LNCaP clone FGC (cell line): ENCODE measurements at places on chromosomes 4 and X.

DNA sequence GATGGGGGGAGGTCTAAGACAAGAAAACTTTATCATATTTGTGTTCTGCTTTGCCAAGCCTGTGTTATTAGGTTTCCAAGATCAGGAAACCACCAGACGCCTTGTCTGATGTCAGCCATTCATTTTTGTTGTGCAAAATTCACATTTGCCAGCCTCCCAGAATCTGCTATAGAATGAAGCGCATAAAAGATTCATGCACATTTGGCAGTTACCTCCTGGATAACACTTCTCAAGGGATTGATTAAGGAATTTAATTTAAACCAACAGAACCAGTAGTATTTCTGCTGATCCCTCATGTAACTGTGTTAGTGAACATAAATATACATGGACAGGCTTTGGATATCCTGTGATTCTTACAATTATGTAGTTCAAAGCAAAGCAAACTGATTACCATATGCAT is 187.9 kb downstream of the COMMD8 start:
- DNase-seq, result no peak

DNA sequence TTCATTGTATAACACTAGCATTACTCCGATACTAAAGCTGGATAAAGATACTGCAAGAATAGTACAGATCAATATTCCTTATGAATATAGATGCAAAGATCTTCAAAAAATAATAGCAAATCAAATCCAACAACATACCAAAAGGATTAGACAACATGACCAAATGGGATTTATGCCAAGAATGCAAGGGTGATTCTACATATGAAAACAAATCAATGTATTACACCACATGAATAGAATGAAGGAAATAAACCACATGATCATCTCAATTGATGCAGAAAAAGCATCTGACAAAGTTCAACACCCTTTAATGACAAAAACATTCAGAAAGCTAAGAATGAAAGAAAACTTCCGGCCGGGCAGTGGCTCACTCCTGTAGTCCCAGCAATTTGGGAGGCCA is 42.8 kb downstream of the CUL4B start:
- no peak for DNase-seq

GRCh38 chr4:72507860-72508419 is 61.1 kb downstream of the ADAMTS3 start:
- DNase-seq, result no peak

- no peak for DNase-seq
These were observed 162.4 kb upstream of the IL15 start for GRCh38 chr4:141473952-141474351.

GRCh38 chr4:31455612-31456011 is 735.4 kb downstream of the PCDH7 start:
- peak; percentile 4 for DNase-seq

DNA sequence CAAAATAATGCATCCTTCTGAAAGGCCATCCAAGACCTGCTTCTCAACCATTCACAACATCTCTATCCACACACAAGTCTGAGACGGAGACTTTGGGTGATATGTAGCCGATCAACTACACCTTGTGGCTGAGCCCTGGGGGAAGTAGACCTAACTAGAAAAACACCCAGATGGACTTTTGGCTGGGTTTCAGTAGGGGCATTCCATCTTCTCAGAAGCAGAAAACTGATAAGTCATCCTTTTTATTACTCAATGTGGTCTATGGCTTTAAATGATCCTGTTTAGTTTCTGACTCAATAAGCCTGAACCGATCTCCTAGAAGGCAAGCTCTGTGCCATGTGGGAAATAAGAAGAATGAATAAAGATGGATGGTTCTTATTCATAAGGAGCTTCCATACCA is 82.5 kb upstream of the AFF2 start:
- DNase-seq, result no peak

DNA sequence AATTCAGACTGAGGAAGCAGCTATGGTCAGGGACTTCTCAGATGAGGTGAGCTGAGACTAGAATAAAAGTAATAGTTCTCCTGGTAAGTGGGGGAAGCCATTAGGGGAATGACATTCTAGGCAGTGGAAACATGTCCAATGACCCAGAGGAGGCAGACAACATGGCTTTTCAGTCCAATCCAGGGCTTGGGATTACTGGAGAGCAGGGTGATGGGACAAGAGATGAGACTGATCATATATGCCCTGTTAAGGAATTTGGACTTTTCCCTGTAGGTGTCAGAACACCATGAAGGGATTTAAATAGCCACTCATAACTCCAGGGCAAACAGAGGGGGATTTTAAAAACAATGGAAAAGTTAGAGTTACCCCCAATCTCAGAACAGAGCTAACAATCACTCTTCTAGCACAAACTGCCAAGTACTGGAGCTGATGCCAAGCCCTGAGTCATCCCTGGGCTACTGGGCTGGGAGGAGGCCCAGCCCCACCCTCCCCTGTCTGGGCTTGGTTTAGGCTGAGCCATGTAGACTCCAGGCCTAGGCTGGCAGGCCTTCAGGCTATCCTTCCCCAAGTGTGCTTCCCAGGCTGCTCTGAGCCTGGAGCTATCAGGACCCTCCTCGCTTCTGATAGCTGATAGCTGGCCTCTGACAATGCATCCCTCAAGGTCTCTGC is 22.7 kb upstream of the MSN start:
- peak; percentile 33 for DNase-seq

DNA sequence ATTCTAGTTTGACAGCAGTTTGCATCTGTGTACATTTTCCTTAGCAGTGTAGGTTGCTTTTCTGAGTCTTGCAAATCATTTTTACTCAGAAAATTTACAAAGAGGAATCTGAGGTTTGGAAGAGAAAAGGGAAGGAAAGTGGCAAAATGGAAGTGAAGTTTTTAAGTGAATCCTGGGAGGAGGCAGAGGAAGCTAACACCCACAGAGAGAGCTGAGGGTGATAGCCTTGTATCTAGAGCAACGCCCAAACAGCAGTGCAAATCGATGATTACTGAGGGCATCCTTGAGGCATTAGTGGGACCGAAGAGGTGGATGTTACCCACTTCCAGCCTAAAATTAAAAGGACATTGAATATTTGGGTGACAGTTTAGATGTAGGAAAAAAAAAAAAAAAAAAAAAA is 31.8 kb downstream of the KLF3 start:
- no peak for DNase-seq

DNA sequence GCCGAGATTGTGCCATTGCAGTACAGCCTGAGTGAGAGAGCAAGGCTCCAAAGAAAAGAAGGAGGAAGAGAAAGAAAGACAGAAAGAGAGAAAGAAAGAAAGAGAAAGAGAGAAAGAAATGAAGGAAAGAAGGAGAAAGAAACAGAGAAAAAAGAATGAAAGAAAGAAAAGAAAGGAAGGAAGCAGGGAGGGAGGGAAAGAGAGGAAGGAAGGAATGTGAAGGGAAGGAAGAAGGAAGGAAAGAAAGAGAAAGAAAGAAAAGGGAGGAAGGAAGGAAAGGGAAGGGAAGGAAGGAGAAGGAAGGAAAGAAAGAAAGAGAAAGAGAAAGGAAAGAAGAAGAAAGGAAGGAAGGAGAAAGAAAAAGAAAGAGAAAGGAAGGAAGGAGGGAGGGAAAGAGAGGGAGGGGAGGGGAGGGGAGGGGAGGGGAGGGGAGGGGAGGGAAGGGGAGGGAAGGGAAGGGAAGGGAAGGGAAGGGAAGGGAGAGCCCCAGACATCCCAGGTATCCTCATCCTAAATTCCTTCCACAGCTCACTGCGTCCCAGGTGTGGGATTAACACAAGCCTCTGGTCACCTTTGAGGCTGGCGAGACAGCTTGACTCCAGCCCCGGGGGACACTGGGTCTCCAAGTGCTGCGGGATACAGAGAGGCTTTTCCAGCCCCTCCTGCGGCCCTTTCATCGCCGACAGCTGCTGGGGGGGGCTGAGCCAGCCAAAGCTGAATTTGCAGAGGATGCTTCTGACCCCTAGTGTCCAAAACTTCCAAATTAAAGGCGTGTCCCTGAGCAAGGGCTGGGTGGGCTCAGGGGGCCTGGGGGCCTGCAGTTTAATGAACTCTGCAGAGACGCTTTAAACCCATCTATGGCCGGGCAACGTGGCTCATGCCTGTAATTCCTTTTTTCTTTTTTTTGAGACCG is 24.2 kb upstream of the CSF2RA start:
- no peak for DNase-seq
